Stimulated activated CD4-positive, alpha-beta T cell treated with anti-CD3 and anti-CD28 coated beads, Interleukin-1b, Interleukin-23, amount 100 ng/mL, for 24 hours (primary cell): ENCODE measurements at places on chromosomes 1 and 21.

DNA sequence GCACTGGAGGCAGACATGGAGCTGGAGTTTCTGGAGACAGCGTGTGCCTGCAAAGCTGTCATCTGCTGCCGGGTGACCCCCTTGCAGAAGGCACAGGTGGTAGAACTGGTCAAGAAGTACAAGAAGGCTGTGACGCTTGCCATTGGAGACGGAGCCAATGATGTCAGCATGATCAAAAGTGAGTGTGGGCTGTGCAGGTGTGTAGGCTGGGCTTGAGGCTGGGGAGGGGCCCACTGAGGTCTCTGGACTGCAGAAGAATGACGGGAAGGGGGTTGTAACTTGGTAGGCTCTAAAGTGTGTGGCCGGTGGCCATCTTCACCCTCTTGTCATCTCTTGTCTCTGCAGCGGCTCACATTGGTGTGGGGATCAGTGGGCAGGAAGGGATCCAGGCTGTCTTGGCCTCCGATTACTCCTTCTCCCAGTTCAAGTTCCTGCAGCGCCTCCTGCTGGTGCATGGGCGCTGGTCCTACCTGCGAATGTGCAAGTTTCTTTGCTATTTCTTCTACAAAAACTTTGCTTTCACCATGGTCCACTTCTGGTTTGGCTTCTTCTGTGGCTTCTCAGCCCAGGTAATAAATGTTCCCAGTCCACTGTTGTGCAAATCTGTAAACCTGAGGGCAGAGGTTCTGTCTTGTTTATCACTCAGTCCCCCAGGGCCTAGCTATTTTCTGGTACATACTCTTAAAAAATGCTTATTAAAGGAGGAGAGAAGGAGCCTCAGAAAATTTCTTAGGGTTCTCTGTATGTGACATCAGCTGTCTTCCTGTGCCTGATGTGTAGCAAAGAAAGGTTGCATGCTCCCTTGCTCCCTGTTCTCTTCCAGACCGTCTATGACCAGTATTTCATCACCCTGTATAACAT is 19.9 kb downstream of the ATP8B2 start:
- DNase-seq, result no peak

DNA sequence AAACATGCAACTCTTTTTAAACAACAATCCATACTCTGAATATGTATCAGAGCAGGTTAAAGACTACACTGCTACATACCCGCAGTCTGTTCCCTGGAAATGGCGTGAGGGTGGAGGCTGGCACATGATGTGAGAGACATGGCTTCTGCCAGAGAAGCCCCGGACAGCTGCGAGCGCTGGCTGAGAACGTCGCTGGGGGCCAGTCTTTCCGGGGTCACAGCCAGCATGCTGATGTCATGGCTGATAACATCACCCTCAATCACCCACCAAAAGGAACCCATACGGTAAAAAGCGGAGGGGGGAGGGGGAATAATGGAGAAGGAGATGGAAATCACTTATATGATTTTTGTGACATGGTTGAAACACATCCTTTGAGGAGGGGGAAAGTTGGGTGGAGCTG is 29.1 kb downstream of the C1orf198 start:
- no peak for DNase-seq

- no peak for DNase-seq
These were observed 99.9 kb upstream of the ZBTB40 start for GRCh38 chr1:22351768-22352080.

GRCh38 chr1:100941098-100941527 is 45.2 kb downstream of the SLC30A7 start:
- no peak for DNase-seq

DNA sequence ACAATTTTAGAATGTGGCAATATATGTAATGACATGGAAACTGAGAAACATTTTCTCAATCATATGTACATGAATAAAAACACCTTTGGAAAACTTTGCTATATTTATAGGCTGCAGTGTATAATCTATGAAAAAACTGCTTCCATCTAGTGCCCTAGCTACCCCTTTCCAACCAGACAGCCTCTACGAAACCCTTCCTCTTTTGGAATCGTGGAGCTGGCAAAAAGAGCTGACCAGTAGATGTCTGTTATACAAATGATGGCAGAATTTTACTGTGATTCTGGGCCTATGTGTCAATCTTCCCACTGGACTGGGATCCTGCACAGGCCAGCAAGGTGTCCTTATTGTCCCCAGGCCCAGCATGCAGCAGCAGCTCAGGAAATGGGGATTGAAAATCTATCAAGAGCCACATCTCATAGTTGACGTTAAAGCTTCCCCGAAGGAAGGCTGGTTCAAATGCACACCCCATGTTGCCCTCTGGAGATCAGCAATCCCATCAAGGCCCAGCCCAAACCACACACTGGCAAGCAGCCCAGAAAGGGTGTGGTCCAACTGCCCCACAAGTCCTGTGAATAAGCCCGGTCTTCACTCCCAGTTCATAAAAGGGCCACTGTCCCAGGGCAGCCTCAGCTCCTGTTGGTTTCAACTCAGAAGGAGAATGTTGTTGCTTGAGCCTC is 8.8 kb upstream of the FAM20B start:
- no peak for DNase-seq
